ENCODE measurements at places on chromosomes 3 and 15.

DNA sequence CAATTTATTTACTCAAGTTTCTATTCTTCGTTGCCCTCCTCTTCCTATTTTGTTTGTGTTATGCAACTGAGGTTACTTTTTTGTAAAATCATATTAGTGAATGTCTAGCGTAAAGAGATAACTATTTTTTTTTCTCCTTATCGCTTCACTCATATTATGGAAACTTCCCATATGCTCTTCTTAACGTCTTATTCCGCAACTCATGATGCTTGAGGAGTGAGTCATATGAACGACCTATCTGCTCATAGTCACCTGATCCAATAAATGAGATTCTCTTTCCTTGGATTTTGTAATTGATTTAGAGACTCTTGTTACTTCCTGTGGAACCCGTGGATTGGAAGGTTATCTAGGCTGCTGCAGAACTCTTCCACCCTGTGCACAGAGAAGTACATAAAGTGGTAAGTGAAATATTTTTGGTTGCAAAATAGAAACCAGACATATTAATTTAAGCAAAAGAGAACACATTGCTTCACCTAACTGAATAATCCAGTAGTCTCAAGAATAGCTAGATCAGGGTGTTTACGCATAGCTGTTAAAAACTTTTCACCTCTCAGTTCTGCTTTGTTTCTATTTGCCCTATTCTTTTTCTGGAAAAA lies 719.3 kb upstream of the SGO1 start:
- no peak for DNase-seq

- no peak for DNase-seq
Observed at GRCh38 chr3:125375950-125376679, 990 bp upstream of the ZNF148 start.

GRCh38 chr3:44175070-44175469 lies 66.6 kb upstream of the TOPAZ1 start:
- DNase-seq, result no peak

DNA sequence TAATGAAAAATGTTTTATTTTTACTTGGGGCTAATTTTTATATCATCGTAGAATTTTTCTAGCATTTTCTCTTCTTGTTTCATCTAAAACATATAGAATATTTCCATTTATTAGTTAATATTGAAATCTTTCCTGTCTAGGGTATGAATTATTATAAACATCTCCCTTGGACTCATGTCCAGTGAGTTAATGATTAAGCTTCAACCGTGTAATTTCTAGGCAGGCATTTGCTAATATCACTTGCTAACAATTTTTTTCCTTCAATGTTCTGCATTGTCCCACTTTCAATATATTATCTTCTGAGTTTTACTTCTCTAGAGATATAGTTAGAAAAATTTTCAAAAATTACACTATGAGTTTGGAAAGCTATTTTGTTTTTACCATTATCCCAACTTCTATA lies 1371.6 kb upstream of the EPHA6 start:
- DNase-seq, result no peak

DNA sequence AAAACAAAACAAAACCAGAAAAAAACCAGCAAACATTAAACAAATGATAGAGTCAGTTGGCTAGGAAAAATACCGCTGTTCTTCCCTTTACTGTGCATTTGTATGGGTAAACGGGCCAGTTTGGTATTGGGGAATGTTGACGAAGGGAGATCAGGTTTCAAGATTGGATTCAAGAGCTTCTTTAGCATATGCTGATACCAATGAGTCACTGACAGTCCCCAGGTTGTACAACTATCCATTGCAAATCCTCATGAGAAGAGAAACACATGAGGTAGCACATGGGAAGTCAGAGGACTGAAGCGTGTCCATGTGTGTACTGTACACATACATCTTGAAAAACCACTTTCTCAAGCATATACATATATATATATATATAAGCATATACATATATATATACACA lies 25.6 kb downstream of the TIGIT start:
- DNase-seq, result no peak

DNA sequence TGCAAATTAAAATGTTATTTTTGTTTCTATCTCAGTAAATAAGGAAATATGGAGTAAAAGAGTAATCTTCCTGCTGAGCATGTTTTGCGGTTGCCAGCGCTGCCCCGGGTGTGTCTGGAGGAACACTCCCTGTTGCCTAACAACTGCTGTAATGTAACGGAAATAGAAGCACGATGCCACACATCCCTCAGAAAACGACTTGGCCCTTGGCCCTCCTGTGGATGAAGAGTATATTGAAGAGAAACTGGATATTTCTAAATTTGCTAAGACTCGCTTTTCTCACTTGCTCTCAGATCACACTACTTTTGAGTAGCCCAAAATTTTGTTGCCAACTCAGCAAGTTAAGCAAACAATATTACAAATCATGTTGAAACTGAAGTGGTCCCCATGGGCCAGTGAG lies 18.9 kb downstream of the CX3CR1 start:
- DNase-seq, result peak; percentile 78

DNA sequence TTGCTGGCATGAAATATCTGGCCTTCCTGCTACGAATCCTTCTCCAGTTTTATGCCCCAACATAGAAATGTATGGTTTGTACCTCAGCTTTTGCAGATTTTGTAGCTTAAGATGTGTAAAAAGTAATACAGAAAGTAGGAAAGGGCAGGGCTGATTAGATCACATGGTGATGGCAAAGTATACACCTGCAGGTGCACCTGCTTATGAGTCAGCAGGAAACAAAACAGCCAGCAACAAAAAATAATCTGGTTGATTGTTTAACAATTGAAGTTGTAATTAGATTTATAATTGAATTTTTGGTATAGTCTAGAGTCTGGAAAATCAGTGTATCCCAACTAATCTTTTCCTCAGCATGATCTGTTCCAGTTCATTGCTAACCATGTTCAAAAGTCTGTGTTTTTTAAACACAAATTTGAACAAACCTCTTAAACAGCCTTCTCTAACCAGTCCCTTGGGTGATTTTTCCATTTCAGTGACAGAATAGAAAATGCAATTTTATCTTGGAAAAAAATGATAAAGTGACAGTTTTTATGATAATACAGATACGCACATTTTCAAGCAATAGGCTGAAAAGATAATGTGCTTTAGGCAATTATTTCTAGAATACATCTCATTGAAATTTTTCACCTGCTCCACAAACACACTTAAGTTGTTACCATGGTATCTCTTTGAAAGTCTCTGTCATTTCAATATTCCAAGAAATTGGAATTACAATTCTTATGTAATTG lies 477.4 kb downstream of the NAALADL2 start:
- DNase-seq, result no peak

- no peak for DNase-seq
Observed at GRCh38 chr3:47017504-47018268, 38.2 kb downstream of the NBEAL2 start.

DNA sequence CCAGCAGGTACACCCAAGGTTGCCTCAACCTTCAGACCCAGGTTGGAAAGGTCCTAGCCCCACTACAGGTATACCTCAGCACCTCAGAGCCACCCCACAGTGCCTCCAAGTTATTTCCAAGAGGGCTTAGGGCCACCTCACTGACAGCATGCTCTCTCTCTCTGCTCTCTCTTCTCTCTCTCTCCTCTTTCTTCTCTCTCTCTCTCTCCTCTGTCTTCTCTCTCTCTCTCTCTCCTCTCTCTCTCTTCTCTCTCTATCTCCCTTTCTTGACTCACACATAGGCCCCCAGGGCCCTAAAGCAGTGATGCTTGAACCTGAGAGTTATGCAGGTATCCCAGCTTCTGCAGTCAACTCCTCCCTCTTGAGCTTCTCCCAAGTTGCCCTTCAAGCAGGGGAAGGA lies 4.2 kb downstream of the CAV3 start:
- no peak for DNase-seq

Measured in activated naive CD4-positive, alpha-beta T cell treated with anti-CD3 and anti-CD28 coated beads for 36 hours (primary cell).